ENCODE measurements at places on chromosomes 7 and 10.

GRCh38 chr7:117872561-117873309 lies 506 bp downstream of the CTTNBP2 start:
- DNase-seq = no peak

DNA sequence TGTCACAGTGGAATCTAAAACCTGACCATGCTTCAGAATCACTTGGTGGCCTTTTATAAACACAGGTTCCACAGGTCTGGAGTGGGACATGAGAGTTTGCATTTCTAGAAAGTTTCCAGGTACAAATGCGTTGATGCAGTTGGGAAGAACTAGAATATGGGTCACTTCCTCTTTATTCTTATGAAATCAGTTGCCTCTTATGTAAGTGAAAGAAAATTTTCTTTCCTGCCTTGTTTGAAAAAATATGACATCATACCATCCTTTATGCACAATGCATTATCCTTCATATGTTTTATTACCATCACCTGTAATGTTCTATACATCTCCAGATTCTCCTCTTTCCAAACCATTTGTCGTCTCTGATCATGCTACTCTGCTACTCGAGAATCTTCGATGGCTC lies 44.0 kb downstream of the PLXNA4 start:
- DNase-seq = no peak

DNA sequence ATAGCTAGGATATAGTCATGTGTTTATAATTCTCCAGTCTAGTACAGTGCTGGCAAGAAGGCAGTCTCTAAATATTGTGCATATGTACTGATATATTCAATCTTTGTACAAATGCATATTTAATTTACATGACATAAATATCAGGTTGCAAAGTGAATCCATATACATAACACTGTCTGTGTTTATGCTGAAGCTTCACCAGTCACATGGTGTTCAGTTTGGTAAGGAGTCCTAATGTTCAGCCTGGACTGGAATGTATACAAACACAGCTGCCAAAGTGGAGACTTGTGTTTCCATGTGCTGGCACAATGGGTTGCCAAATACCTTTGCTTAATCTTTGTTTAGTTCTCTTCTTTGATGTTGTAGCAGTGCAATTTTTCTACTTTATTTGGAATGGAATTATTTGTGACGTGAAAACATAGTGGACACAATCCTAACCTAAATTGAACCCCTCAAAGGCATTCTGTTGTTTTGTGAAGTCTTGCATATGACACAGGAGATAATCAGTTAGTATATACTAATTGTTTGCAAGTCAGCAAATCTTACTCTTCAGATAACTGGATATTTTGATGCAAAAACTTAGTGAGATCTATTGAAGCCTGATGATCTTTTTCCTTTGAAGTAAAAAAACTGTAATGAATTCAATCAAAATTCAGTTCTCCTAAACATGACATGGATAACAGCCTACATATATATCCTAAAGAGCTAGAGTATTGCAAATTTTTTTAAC lies 17.3 kb upstream of the ARL4A start:
- DNase-seq = no peak

DNA sequence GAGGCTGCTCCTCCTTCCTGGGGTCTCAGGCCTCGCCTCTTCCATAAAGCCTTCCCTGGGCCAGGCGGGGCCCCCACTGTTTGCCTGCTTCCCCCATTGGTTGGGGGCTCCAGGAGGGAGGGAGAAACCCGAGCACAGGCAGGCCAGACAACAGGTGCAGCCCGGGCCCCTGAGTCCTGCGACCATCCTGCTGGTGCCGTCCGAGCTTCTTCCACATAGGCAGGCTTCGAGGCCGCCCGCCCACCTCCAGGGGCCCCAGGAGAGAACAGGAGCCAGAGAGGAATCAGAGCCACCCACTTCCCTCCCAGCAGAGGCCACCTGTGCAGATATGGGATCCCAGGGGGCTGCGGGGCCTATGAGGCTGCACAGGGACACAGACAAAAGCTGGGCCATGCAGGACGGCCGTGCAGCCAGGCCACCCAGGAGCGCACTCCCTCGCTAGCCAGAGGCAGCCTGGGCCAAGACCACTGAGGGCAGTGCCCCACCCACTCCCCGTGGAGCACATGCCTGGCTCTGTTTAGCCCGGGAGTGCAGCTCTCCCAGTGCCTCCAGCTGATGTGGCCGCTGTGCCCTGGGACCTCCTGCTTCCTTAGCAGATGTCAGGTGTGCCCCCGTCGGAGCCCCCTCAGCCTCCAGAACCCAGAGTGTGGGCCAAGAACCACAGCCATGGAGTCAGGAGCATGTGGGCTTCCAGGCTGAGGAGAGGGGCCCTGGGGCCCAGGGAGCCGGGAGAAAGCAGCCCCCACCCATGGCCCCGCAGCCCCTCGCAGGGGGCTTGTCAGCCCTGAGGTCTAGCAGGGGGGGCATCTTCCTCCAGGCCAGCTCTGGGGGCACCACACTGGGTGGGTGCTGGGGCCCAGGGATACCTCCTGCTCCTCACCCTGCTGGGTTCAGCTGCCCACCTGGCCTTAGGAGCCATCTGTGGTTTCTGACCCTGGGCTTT lies 59.9 kb upstream of the INPP5A start:
- no peak for DNase-seq

All from stimulated activated CD4-positive, alpha-beta T cell treated with anti-CD3 and anti-CD28 coated beads, Interleukin-15, amount 100 ng/mL, for 48 hours (primary cell).